ENCODE measurements at places on chromosomes 3 and 15.
A peak's percentile ranks its signal among the peaks of the same experiment; 100 is the strongest.

DNA sequence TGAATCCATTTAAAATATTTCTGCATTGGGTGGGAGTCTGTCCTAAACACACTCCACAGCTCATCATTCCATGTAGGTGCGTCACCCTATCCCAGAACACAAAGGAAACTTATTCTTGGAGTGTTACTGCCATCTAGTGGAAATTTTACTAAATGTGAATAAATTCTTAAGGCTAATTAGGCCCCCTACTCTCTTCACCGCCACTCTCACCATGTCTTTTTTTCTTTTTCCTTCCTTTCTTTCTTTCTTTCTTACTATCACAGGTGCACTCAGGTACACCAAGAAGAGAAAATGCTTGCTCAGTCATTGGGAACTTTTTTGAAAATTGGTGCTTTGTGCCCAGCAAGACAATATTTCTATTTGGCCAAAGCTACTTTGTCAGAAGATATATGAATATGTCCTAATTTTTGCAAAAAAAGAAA, 26.4 kb upstream of the ATP8B4 start:
- peak; percentile 26 for DNase-seq

DNA sequence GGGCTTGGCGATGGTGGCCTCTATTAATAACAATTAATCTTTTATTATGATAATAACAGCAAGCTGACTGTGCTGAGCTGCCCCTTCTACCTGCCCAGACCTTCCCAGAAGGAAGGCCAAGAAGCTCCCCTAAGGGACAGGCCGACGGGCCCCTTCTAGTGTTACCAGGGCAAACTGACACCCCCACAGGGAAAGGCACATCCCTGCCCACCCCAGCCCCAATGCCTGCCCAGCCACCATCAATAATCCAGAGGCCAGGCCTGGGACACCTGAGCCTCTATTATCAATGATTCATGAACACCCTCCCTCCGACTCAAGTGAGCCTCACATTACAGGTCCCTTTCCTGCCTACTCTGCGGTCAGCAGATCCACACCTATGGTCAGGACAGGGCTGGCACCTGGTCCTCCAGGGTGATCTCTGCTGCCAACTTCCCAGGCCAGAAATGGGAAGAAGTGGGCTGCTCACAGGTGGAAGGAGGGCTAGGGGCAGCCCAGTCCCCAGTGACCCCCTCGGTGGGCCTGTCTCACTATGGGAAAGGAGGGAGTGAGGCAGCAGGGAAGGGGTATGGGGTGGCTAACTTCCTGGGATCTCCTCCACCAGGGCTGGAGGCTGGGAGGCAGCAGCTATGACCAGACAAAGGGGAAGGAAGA, 1.8 kb downstream of the TWF2 start:
- no peak for DNase-seq

- no peak for DNase-seq
Measured at GRCh38 chr15:48393645-48394506, 62.6 kb downstream of the DUT start.

GRCh38 chr15:72281713-72282112, 9.4 kb upstream of the PARP6 start:
- DNase-seq, result no peak

DNA sequence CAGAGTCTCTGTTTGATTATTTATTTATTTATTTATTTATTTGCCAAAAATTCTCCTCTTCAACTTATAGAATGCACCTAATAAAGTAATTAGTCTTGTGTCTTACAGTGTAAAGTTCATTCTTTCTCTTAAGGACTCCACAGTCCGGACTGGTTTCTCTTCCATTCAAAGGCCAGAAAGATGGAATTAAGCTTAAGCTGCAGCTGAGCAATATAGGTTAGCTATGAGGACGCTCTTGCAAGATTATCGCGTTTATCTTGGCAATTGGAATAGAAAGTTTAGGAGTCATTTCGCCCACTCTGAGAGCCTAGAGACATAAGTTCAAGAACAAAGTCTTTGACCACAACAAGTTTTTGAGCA, 15.0 kb downstream of the TAGLN3 start:
- DNase-seq, result no peak

DNA sequence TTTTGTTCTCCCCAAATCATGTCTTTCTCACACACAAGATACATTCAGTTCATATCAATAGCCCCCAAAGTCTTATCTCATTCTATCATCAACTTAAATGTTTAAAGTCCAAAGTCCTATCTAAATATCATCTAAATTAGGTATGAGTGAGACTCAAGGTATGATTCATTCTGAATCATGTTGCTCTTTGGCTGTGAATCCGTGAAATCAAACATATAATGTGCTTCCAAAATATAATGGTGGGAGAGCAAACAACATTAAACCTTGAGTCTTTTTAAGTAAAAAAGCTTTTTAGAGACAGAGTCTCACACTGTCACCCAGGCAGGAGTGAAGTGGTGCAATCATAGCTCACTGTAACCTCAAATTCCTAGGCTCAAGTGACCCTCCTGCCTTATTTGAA, 139.1 kb downstream of the SAMMSON start:
- DNase-seq, result no peak

- no peak for DNase-seq
Measured at GRCh38 chr3:94704467-94704866, 641.6 kb downstream of the NSUN3 start.

GRCh38 chr15:45611305-45611704, 23.5 kb upstream of the SQOR start:
- no peak for DNase-seq

GRCh38 chr15:60326824-60327654, 70.7 kb downstream of the ANXA2 start:
- no peak for DNase-seq

DNA sequence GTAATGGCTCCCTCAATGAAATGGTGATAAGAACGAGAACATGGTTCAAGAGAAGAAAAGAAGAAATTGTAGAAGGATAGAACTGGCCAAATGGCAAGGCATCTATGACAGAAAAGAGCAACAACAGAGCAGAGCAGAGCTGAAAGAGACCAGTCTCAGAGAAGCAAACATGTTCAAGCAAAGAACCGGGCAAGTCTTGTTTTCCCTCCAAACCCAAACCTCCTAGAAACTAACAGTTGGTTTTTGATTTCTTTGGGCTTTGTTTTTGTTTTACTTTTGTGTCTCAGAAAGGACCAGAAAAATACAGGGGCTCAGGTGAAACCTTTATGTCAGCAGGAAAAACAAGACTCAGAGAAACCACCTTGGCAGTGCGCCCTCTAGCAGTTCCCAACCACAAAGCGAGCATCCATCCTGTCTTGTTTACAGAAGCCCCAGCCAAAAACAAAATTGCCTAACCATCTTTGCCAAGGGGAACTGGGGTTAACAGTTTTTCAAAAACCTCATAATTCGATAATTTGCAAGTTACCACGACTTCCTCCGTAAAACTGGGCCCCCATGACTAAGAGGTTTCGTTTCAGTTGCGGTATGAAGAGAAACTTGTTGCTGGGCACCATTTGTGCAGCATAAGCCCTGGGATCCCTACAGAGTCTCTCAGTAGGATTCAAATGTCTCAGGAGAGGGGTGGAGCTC, 159.2 kb upstream of the SLC24A5 start:
- DNase-seq, result no peak

DNA sequence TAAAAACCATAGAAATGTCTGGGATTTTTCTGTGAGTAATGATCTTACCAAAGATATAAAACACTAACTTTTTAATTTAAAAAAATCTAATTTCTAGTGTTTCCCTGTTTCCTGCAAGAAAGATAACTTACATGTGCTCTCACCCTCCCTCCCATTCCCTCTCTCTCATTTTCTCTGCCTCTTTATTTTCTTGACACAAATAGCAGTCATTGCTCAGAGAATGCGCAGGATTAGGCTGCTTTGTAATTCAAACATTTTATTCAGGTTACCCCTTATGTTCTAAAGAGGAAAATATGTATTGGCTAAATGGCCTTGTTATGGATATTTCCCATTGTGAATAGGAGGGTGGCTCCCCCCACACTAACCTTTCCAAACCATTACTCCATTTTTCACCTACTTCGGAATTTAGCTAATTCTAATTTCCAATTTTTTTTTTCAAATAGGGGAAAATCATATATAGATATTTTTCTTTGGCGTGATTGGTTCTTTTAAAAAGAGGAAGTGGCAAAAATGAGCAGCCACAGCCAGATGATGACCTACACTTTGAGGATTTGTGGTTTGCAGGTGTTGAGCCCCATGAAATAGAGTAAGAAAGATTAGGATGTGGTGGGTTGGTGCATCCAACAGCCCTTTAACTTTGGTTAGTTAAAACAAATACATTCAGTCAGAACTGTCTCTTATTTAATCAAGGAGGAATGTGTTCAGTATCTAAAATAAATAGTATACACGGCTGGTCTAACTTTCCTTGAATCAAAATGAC, 554.4 kb downstream of the IGSF11 start:
- no peak for DNase-seq

- no peak for DNase-seq
Measured at GRCh38 chr3:29408676-29409075, 127.8 kb downstream of the RBMS3 start.

- DNase-seq, result no peak
Measured at GRCh38 chr3:195194559-195195206, 76.3 kb downstream of the XXYLT1 start.

GRCh38 chr15:76341366-76342057, 4.9 kb downstream of the ISL2 start:
- DNase-seq, result no peak

DNA sequence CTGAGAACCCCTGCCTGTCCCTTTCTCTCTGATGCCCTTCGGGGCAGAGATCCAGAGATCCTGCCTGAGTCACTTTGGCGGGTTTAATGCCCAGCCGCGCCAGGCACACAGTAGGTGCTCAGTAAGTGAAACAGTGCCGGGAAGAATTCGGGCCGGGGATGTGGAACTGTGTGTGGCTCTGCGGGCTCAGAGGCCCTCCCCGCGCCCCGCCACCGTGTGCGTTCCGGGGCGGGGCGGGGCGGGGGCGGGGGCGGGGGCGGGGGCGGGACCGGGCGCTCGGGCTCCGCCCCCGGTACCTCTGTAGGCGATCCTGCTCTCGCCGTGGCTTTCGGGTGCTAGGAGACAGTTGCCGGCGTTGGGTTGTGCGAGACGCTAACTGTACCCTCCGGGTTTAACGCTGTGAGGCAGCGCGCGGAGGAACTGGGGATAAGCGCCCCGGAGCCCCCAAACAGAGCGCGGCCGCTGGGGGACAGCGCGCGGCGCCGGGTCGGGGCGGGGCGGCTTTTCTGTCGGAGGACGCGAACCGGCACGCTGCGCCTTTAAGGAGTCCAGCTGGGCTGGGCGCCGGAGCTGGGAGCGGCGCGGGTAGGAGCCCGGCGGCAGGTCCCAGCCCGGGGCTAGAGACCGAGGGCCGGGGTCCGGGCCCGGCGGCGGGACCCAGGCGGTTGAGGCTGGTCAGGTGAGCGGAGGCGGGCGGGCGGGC, at the start of gene ABHD6:
ABHD6 (plus strand) TSS at position 555 of the 703 bp plus-strand sequence. CDS start 18,795 bp downstream, outside the sequence.
- DNase-seq, result peak; percentile 26

DNA sequence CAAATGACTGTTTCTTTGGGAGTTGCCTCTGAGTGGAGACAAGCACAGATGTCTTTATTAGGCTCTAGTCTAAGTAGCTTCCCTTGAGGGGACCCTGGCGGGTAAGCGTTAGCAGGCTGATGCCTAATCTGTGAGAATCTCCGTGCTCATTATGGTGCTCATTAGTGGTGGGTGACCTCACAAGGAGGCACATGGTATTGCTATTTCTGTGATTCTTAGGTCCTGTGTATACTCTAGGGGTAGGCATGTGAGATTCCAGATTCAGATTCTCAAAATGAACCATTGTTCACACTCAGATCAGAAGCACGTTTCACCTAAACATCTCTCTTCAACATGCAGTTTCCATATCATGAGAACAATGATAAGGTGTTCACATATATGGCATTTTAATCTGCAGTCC, 809.7 kb downstream of the NR2F2 start:
- DNase-seq, result no peak

DNA sequence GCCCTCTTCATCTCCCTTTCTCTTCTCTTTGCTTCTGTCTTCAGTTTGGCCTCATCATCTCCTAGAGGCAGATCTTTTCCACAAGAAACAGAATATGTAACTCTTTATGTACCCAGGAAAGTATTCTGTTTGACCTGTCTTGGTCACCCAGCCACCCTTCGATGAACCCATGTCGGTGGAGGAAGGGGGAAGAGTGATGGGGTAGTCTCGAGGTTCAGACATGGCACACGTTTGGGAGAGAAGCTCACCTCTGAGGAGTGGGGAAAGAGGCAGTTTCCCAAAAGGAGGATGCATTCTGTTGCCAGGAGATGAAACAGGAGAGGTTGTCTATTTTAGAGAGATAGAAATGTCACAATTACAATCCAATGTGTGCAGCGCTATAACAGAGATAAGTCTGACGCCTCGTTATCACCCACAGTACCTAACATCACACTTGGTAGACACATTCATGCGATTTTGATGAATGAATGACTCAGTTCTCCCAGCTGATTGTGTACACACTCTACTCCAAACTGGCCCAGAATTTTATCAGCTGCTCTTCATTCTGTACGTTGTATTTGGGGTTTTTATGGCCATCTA, 722 bp upstream of the CCDC50 start:
- DNase-seq, result no peak

DNA sequence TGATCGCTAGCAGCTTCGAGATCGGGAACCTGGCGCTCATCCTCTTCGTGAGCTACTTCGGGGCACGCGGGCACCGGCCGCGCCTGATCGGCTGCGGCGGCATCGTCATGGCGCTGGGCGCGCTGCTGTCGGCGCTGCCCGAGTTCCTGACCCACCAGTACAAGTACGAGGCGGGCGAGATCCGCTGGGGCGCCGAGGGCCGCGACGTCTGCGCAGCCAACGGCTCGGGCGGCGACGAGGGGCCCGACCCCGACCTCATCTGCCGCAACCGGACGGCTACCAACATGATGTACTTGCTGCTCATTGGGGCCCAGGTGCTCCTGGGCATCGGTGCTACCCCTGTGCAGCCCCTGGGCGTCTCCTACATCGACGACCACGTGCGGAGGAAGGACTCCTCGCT, 62.5 kb downstream of the SLCO3A1 start:
- no peak for DNase-seq

- no peak for DNase-seq
Measured at GRCh38 chr15:66938114-66938830, 127.1 kb upstream of the SMAD3 start.

GRCh38 chr15:20280933-20281463, 260.6 kb downstream of the GOLGA6L6 start:
- DNase-seq, result no peak

- DNase-seq, result no peak
Measured at GRCh38 chr3:107939691-107940442, 151.0 kb downstream of the CD47 start.

DNA sequence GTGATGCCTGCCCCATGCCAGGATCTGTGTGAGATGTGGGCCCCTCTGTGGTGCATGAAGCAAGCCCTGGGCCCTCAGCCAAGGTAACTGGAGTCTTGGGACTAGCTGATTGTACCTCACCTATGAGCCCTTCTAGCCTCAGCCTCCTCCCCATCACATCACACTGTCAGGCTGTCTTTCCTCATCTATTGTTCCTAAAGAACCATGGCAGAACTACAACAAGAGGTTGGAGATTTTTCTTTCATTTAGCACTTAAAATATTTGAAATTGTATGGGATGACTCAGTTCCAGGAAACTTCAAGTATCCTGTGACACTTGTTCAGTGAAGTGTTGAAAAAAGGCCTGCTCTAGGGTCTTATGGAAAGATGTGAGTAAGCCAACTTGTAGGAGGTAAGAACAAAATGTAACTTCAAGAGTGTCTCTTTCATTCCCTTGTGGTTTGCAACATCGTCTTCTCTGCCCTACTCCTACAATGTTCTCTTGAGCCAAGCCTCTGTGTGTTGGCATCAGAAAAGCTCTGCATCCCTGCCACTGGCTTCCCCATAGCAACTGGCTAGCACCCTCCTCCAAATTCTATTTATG, 58.7 kb upstream of the TIPARP start:
- DNase-seq, result no peak

GRCh38 chr3:134517791-134518190, 31.9 kb downstream of the CEP63 start:
- no peak for DNase-seq

GRCh38 chr3:103342205-103342731, 907.5 kb downstream of the ZPLD1 start:
- no peak for DNase-seq
